ENCODE measurements at places on chromosomes 1 and 21.
A peak's percentile ranks its signal among the peaks of the same experiment; 100 is the strongest.

- peak; percentile 29 for DNase-seq
Observed at GRCh38 chr1:101520302-101520701, 283.5 kb downstream of the S1PR1 start.

GRCh38 chr1:10615332-10615731, 140.6 kb downstream of the PEX14 start:
- no peak for DNase-seq

DNA sequence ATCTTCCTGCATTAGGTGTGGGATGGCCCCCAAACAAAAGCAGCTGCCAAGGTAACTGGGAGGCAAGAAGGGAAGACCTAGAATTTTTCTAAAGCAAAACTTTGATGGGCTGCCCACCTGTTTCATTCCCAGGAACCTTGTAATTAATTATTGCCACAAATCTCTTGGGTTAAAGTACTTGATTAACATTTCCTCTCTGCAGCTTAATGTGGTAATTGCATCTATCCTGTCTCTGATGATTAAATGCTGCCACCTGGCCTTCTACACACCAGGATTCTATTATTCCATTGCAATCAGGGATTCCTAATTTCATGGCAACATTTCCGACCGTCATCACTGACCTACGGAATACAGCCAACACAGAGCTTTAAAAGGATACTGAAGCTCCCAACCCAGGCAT, 68.3 kb upstream of the RC3H1 start:
- DNase-seq = no peak

DNA sequence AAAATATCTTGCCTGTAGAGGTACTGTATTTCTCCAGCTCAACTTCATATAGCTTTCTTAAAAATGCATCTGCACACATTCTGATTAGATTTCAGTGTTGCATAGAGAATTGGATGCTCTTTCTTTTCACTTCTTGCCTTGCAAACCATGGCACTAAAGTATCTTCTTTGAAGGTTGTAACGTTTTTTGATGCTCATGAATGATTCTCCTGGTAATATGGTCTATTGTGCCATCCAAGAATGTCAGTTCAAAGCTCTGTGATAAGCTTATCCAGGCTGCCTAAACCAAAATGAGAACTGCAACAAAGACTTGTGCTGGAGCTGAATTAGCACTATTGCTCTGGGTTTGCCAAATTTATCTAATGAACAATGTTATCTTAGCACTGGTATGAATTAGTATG, 1.9 kb downstream of the SGIP1 start:
- no peak for DNase-seq

- no peak for DNase-seq
Observed at GRCh38 chr1:41613689-41614574, 129.4 kb upstream of the EDN2 start.

GRCh38 chr1:48341221-48341620, 118.7 kb downstream of the SLC5A9 start:
- DNase-seq = no peak

All from nephron progenitor cell (in vitro differentiated cells).